ENCODE measurements at places on chromosomes 11 and 22.

- DNase-seq = no peak
Measured at GRCh38 chr11:15446929-15447328, 332.2 kb downstream of the INSC start.

DNA sequence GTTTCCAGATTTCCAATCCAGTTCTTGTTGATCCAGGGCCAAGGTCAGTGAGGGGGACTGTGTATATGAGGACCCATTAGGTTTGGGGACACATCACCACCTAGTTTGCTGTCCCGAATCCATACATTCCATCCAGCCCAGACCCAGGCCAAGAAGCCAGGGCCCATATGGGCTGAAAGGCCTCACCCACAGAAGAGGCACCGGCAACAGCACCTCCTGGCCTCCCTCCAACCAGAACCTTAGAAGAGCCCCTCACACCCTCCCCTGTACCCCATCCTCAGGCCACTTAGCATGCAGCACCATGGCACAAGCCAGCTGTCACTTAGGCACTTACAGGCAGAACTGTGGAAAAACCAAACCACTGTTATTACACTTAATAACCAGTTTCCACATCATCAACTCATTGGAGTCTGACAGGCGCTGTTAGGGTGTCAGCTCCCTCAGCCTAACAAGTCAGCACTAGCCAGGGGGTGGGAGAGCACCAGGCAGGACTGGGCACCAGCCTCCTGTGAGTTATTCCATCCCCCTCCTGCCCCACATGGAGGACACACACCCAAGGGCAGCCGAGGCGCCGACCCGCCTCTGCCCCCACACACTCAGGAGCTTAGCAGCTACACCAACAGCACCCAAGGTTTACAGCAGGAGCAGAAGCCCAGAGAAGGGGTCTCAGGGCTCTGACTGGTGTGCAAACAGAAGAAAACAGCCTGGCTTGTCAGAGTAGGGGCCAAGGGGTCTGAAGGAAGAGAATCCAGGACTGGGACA lies 132.0 kb downstream of the BUD13 start:
- DNase-seq = no peak

DNA sequence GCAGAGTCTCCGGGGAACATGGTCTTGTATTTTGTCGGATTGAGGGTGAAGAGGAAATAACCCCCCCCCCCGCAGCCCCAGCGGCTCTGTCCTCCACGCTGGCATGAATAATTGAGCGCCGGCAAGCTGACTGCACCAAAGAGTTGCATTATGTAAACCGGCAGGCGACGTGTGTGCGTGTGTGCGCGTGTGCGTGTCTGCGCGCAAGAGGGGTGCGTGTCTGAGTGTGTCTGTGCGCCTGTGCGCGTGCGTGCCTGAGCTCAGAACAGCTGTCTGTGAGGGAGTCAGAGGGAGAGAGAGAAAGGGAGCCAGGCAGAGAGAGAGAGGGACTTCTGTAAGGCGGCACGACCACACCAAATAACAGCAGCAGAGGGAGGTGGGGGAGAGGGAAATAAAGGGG lies 94.4 kb downstream of the SCN3B start:
- DNase-seq = peak; percentile 61

GRCh38 chr22:37018815-37019308 lies 385 bp downstream of the TST start:
- DNase-seq = no peak

GRCh38 chr11:92227230-92227814 lies 2.7 kb downstream of the FAT3 start:
- no peak for DNase-seq

DNA sequence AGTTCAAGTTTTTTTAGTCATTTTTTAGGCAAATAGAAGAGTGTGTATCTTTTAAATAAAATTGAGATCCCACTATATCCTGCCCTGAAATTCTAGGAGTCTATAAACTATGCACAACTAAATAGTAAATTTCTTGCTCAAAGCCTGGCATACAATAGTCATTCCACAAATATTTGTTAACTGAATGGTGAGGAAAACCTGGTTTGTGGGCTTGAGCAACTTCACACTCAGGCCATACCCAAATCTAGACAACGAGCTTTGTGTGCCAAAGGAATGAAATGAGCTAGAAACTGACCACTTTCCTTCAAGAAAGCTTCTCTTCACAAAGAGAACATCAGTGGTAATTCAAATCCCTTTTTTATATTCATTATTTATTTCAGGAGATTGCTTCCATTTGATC lies 39.6 kb upstream of the AMOTL1 start:
- DNase-seq = no peak

DNA sequence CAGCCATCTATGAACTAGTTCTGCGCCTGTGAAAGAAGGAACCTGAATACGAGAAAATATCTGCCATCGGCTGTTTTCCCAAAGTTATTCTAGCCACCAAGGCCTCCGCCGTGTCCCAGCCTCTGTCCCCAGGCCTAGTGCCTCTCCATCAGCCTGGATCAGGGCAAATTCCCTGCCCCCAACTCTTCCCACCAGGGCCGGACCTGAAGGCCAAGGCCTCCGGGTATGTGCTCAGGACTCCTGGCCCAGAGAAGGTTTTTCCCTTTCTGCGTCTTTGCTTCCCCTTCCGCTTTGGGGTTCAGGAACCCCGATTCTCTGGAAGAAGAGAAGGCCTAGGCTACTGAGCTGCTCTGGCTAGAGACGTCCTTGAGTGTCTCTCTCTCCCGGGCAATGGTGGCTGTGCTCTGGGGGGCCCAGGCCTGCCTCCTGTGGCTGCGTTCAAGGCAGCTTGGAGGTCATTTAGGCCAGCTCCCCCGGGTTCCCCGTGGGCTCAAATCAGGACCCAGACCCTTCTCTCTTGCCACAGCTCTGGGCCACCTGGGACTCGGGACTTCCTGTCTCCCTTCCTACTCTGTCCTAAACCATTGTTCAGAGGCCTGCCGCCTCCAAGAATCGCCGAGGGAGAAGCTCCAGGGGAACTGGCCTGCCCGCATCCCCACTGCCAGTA lies 1.6 kb downstream of the ALX4 start:
- no peak for DNase-seq

DNA sequence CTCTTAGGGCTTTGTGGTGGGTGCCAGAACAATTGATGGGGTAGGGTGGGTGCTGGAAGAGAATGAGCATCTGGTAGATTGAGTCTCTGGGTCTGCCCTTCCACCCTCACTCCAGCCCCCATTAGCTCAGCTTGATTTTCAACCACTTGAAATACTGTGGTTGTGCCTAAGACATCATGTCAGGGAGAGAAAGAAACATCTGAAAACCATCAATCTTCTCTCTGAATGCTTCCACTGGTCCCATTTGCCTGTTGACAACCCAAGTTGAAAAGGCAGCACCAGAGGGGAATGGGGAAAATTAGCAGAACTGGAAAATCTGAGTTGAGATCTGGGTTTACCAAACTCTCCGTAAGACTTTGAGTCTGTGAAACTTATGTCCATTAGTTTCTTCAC lies 26.1 kb downstream of the CD44 start:
- no peak for DNase-seq

- no peak for DNase-seq
Measured at GRCh38 chr11:126129727-126130671, 67.3 kb upstream of the CDON start.

- DNase-seq = no peak
Measured at GRCh38 chr11:104118105-104118744, 45.7 kb downstream of the PDGFD start.
